GOT3 (cell line): ENCODE measurements at places on chromosomes 12 and 14.
A peak's percentile ranks its signal among the peaks of the same experiment; 100 is the strongest.

GRCh38 chr12:1050059-1050707 is 59.2 kb downstream of the ERC1 start:
- DNase-seq: no peak

DNA sequence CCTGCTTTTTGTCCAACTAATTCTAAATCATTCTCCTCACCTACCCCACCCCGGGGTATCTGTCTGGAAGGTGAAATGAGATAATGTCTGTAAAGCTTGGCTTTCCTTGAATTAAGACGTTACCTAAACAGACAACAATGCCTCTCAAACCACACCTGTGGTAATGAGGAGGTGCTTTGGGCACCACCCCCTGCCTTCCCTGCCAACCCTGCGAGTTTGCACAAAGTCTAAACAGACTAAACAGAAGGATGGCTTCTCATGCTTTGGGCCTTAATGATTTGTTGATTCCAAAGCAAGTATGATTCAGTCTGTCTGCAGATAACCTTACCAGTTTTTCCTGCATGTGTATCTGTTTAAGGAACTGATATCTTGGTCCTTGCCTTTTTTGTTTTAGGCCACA is 82.4 kb downstream of the ZFC3H1 start:
- no peak for DNase-seq

DNA sequence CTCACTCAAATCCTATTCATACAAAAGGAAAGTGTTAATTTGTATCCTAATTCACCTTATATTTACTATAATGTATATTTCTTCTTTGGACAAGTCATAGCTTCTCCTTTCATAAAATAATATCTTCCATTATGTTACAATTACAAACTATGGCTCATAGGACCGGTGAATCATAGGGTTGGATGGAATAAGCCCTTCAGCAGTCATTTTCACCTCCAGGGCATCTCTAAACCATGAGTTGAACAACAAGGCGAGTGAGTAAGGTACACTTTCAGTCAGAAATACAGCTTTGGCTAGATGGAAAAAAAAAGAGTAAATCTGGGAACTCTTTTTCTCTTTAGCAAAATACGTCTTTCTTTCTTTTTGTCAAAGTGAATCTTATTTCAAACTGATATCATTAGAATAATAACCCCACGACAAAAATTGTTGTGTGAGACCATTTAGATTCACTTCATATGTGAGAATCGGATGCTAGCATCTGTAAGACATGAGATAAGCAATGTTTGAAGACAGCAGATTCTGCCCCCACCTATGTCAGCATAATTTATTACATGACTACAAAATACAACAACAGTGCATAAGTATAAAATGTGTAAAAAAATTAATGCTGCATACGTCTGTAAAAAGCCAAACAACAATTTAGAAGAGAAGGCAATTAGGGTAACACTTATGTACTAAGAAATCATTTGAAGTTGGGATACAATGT is 184.4 kb upstream of the SLC38A2 start:
- DNase-seq: no peak

- DNase-seq: no peak
Observed at GRCh38 chr12:5280086-5280485, 151.8 kb upstream of the NTF3 start.

DNA sequence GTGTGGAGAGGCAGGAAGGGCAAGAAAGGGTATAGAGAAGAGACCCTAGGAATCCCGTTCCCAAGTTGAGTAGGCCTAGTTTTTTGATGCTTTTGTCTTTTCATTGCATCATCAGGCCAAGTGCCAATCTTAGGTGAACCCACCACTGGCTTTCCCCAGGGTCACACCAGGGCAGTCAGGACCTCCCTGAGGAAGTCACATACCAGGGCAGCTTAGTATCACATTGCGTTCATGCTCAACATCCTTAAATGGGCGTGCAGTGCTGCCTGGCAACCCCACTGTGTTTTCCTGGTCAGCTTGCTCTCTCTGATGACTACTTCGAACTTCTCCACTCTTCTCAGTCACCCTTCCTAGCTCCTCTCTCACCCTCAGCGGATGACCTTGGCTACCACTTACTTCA is 9.0 kb downstream of the ASIC1 start:
- DNase-seq: peak; percentile 11

DNA sequence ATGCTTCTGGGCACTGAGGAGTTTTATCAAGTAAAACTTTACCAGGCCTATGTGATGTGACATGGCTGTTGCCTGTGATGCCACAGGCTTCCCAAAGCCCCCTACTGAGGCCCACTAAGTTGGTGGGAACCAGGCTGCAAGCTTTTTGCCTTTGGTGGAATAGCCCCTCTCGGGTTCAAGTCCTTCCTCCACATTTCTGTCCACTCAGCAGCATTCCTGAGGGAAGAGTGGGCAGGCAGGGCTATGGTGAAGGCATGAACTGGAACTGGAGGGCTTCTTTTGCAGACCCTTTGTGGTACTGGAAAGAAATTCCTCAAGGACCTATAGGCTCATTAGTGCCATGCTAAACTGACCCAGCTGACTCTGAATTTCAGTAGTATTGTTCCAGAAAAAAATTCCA is 48.5 kb downstream of the WDR20 start:
- no peak for DNase-seq

DNA sequence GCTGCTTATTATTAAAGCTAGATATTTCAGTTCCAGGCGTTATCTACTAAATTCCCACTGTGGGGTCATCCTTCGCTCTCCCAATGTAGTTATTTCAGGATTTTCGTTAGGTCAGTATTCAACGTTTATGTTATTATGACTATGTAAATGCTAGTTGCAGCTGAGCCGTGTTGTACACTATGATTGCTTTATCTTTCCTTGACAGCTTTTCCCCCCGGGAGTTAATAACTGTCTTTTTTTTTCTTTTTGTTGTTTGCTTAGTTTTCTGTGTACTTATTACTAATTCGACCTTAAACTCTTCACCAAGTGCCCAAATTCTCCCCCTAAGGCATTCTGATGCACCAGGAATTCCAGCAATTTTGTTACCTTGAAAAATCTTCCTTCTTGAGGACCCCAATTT is 48.5 kb downstream of the SUDS3 start:
- DNase-seq: no peak

GRCh38 chr14:97975962-97976361 is 1178.8 kb downstream of the VRK1 start:
- DNase-seq: no peak

GRCh38 chr14:30420515-30420914 is 138.4 kb upstream of the G2E3 start:
- no peak for DNase-seq

DNA sequence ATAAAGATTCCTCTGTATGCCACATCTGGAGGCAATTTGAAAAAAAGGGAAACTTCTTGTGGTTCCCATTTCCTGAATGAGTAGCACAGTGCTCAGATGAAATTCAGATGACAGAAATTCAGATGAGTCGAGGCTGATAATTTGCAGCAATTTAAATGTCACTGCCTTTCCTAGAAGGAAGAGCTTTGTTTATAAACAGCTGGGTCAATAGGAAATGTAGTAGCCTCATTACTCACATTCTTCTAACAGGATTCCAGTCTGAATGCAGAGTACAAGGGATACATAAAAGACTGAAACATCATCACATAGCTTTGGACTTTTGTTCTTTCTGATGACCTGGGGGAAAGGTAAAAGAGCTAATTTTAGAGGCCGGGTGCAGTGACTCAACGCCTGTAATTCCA is 11.3 kb upstream of the DACT1 start:
- DNase-seq: no peak

GRCh38 chr12:100564090-100564489 is 9.4 kb upstream of the GAS2L3 start:
- DNase-seq: no peak

DNA sequence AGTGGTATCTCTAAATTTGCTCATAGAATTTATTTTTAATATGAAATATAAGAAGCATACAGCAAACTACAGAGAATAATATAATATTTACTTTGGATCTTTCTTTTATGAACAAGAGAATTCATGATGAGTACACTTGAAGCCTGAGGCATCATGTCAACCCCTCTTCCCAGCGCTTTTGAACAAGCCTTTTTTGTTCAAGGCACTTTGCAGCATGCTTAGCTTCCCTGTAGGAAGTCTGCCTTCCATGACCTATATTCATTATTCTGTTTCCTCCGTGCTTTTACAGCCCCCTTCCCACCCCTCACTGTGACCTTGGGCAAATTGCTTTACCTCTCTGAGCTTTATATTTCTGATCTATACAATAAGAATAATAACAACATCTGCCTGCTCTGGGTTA is 41.6 kb downstream of the SCN8A start:
- no peak for DNase-seq

DNA sequence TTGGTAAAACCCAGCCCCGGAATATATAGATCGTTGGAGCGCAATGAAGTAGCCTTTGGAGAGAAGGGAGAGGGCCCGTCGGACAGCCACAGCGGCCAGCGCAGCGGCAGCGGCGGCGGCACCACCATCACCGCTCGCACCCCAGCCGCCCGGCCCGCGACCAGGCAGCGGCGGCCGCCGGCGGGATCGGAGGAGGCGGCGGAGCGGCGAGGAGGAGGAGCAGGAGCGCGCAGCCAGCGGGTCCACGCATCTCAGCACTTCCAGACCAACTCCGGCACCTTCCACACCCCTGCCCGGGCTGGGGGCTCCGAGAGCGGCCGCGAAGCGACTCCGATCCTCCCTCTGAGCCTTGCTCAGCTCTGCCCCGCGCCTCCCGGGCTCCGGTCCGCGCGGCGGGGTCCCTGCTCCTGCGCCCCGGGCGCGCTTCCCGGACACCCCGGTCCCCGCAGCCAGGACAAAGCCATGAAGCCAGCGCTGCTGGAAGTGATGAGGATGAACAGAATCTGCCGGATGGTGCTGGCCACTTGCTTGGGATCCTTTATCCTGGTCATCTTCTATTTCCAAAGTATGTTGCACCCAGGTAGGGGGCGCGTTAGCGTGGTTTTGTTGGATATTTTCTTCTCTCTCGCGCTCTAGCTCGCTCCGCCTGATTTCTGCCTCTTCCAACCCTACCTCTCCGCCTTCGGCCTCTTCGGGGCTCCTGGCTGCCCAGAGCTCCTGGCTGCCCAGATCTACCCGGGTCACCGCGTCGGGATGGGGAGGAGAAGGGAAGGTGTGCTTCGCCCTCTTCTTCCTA is 400 bp downstream of the CHST11 start:
- DNase-seq: no peak

GRCh38 chr12:59668674-59669073 is 72.8 kb downstream of the SLC16A7 start:
- DNase-seq: no peak

- no peak for DNase-seq
Observed at GRCh38 chr12:53324113-53324778, 2.8 kb upstream of the AAAS start.

DNA sequence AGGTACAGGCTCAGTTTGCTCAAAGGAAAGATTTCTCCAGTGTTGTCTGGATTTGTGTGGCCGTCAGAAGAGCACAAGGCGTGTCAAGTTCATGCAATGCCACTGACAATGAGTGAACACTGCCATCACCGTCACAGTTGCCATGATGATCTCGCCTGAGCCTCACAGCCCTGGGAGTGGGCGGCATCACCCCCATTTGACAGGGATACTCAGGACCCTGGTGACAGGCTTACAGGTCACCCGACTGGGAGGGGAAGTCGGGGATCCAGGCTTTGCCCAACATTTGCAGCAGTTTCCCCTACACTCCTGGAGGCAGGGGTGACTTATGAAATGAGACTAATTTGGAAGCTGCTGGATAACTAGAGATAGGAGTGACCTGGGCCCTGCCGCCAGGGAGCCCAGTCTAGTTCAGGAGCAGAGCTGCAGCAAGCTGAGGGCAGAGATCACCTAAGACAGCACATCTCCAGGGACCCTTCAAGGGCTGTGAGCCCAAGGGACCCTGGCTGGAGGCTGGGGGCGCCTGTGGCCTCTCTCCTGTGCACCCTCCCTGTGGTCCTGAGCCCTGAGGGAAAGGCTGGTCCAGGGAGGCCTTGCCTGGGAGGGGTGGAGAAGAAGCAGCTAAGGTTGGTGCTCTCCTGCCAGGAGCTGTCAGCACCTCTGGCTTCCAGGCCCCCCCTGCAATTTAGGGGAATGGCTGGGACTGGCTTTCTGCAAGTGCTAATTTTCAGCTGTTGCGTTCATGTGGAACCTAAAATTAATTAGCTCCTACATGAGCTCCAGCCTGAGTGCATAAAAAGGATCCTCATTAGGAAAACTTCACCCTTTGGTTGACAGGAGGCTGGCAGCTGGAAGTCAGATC is 32.4 kb upstream of the BEGAIN start:
- no peak for DNase-seq

DNA sequence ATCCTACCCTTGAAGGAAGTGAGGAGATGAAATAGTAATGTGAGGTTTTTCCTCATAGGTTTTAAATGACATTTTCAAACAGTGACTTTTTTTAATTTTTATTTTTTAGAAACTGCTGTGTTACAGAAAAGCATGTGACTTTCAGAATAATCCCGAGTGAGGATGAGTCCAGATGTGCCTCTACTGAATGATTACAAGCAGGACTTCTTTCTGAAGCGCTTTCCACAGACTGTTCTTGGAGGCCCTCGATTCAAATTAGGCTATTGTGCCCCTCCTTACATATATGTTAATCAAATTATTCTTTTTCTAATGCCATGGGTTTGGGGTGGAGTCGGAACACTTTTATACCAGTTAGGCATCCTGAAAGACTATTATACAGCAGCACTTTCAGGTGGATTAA is 15.8 kb downstream of the PCNX4 start:
- no peak for DNase-seq
